Hematopoietic multipotent progenitor cell treated with erythropoietin and hydrocortisone succinate and interleukin-3 and kit ligand, for 4 days (in vitro differentiated cells): ENCODE measurements at places on chromosomes 1 and 21.

DNA sequence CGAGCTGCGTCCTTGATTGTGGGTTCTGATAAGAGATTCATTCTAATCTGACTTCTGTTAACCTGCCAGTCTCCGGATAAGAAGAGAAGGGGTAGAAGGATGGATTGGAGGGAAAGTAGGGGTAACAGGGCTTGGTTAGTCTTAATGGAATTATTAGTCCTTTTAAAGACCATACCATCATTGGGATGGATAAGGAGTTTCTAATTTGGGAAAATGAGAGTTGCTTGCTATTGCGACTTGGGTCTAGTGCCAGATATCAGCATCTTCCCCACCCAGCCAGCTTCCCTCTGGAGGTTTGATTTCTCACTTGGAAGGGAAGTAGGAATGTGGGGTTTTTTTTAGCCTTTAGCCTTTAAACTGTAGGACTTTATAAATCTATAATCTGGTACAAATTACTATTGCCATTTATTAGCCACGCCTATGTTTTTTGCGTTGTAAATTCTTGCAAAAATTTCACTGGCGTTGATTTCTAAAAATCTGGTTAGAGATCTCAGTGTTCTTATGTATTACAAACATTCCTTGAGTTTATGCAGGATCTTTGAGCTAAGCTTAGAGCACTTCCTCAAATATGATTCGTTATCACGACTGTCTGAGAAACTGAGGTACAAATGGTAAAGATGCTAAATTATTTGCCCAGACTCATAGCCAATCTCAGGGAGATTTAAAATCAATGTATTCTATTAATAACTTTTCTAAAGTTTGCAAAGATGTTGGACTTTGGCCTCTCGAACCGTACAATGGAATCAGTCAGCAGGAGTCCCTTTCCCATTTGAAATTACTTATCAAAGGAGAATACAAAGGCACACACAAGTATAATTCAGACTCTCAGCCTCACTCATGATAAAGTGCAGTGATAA lies 1.3 kb downstream of the FAM20B start:
- DNase-seq: no peak

DNA sequence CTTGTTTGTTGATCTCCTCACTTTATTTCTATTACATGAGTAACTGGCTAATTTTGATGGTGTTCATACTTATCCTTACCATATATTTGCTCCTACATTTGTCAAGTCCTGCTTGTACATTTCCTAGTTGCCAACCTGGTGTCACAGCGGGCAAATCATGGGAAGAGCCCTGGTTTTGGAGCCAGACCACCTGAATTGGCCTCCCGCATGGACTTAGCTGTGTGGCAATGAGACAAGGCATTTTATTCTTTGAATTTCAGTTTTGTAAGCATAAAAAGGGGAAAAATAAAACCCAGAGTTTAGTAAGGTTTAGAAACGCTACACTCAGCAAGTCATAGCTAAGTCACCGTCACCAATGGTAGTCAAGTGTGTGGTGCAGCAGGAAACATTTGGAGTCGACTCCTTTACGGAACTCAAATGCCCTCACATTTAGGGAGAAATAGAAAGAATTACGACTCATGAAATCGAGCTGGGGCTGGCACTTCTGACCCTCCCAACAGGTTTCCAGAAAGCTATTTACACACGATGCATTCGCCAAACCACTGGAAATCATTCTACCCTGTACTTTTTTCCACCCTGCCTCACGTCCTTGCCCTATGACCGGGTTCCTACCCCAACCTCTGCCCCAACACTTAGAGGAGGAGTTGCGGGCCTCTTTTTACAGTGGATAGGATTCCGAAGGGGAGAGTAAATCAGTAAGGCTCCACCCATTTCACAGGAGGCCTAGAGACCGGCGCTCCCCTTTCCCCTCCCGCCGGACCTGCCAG lies 492 bp upstream of the PGM1 start:
- peak; percentile 80 for DNase-seq

DNA sequence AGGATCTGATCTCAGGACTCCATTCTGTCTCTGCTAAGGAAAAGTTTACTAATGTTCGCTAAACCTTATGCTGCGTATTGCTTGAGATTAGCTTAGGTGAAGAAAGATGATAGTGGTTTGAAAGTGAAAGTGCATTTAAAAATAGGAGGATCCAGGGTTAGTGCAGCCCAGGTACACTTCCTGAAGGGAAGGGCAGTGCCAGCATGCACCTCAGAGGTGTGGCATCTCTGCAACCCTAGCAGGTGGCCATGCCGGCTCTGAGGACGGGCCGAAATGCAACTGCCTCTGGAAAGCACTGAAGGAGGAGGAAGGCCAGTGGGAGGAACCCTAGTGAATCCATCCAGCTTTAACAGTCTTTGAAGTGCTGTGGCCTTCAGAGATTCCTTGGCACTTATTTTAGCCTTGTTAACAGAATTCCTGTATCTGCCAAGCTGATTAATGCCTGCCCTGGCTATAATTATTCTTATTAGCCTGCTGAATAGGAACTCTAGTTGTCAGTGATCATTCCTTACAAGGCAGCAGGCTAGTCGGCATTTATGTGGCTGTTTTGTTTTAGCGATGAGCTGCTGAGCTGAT lies 5.5 kb downstream of the PTGFRN start:
- DNase-seq: no peak

GRCh38 chr1:243827206-243827605 lies 22.8 kb downstream of the AKT3 start:
- no peak for DNase-seq

DNA sequence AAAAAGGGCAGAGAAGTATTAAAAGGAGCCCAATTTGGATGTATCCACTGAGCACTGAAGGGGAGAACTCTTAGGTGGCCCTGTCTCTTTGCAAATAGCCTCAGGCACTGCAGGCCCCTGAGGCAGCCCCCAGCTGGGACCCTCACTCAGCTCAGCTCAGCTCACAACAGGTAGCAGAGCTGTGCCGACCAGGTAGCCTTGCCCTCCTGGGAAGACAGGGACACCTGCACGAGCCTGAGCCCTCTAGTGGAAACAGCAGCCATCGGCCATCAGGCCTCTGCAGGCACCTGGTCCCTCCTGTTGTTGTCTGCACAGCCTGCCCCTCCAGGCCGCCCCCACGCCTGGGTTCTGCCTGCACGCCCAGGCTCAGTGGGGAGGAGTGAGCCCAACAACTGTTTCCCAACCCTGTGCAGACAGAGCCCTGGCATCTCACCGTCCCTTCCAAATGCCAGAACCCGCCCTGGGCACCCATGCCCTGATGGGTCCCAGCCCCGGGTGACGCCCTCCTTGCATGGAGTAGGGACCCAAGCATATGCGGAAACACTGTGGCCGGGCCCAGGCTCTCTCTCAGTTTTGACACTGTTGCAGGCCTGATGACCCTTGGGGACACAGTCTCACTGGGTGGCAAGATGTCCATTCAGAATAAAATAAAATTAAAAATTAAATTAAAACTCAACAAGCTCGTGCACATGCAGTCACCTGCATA lies 60.0 kb upstream of the AJAP1 start:
- DNase-seq: no peak

- no peak for DNase-seq
Measured at GRCh38 chr1:114660238-114660637, 9.6 kb downstream of the DENND2C start.

- DNase-seq: no peak
Measured at GRCh38 chr1:183776731-183777130, 28.2 kb upstream of the RGL1 start.

GRCh38 chr1:109659997-109660690 lies 4.2 kb downstream of the GSTM4 start:
- DNase-seq: no peak

DNA sequence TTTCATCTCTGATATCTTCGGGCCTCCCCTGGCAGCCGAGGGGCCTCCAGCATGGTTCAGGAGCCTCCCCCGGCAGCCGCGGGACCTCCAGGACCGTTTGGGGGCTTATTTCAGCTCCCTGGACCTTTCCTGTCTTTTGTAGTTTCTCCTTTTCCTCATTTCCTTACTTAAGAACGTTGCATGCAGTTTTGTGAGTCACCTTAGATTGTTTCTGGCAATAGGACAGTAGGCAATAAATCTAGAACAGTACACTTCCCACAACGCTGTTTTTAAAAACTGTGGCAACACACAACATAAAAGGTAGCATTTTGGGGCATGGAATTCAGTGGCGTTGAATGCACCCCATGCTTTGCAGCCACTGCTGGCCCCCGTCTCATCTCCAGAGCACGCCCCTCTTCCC lies 24.4 kb downstream of the FAAP20 start:
- no peak for DNase-seq

DNA sequence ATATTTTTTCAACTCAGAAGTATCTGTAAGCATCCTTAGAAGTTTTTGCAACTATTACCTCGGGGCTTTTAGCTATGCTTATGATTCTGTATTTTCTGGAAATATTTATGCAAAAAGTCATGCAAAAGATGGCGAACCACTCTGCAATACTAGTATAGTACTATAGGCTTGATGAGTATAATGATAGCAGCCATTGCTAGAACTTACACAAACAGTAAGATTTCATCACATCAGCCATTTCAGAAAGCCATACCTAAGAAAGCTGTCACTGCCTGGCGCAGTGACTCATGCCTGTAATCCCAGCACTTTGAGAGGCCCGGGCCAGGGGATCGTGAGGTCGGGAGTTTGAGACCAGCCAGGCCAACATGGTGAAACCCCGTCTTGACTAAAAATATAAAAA lies 227.1 kb downstream of the LRRC7 start:
- DNase-seq: no peak

DNA sequence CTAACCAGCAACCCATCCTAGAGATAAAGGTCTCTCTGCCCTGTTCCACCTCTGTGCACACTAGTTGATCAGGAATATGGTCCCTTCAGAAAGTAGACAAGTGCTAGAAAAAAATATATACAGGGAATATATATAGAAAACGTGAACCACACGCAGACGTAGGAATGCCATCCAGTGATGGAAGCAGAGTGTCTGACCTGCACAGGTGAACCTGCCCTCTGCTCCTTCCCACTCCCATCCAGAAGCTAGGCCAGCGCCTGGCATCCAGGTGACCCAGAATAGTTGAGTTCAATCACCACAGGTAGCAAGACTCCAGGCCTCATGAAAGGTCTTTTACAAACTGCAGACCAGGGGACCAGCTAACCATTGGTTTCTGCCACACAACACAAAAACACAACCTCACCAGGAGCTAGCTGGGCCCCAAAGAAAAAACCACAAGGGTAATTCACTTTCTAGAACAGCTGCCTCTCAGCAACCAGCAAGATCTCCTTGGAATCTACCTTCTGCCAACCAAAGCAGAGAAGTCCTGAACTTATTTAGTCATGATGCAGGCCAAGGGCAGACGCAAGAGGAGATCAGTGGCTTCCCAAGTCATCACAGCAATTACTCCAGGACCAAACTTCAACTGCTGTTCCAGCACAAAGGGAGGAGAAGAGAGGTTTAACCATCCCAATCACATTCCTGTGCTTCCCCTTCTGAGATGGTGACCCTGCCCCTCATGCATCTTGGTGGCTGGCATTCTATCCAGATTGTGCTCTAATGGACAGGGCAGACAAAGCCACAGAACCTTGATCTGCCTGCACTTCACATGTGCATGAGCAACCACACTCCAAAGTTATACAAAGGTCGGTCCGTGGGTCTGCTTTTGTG lies 53.0 kb downstream of the GPR161 start:
- DNase-seq: no peak

DNA sequence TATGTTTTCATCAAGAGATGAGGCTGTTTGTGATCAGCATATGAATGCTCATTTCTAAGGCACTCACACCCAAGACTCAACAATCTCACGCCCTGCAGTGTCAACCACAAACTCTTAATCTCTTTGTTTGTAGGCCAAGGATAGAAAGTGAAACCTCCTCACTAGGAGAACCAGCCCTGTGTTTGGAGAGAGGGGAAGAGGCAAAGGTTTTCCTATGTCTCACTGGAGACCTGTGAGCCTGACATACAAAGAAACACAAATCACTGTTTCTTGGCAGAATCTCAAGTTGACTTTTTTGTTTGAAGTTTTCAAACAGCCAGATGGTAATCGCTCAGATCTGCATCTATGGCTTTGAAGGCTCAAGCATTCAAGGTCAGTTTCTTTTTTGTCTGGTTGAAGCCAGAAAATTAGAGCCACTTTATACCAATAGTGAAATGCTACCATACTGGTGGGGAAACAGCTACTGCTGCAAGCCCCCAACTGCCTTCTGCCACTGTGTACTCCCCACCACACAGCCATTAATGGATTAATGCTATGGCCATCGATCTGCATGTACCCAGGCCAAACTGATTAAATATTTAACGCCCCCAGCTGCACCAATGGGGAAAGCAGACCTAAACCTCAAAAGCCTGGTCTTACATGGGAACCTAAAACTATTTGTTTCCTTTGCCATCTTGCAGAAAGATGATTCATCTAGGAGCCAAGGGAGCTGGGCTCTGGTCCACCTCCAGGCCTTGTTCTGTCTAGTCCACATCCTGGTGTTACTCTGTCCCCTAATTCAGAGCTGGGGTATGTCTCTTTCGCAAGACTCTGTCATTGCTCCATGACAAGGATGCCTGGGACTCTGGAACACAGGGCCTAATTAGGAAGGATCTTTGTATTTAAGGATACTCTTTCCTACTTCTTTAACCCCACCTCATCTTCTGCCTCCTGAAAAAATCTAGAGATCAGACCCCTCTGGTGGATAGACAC lies 16.3 kb downstream of the PDZK1 start:
- DNase-seq: peak; percentile 82

DNA sequence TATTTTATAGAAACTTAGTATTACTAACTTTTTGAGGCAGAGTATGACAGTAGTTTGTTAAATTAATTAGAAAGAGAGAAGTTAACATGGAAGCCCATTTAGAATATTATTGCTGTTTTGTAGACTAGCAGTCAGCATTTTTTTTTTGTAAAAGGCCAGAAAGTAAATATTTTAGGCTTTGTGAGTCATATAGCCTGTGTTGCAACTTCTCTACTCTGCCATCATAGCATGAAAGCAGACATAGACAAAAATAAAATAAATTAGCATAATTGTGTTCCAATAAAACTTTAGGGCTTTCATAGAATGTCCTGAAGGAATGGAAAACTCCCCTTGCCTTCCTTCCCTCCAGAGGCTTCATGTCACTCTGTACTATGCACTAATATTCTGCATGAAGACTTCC lies 12.3 kb upstream of the RGS4 start:
- DNase-seq: no peak

GRCh38 chr1:201092738-201093137 lies 19.5 kb downstream of the CACNA1S start:
- no peak for DNase-seq

GRCh38 chr21:43652616-43653015 lies 6.7 kb downstream of the HSF2BP start:
- DNase-seq: peak; percentile 66

DNA sequence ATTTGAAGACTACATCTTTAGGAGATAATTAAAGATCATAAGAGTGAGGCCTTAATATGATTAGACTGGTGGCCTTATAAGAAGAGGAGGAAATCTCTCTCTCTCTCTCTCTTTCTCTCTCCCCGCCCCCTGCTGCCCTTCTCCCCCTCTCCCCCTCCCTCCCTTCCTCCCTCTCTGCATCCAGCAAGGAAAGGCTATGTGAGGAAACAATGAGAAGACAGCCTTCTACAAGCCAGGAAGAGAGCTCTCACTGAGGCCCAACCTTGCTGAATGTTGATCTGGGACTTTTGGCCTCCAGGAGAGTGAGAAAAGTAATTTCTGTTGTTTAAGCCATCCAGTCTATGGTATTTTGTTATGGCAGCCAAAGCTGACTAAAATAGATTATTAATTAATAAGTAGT lies 21.6 kb downstream of the FOXD3 start:
- no peak for DNase-seq

GRCh38 chr21:42863504-42863870 lies 15.9 kb downstream of the WDR4 start:
- DNase-seq: no peak

GRCh38 chr21:25171438-25171837 lies 435.8 kb downstream of the MRPL39 start:
- peak; percentile 47 for DNase-seq
